ENCODE measurements at places on chromosomes 3 and 15.
A peak's percentile ranks its signal among the peaks of the same experiment; 100 is the strongest.

- no peak for DNase-seq
Measured at GRCh38 chr3:182795389-182795782, 2.1 kb downstream of the ATP11B start.

GRCh38 chr3:98769448-98769847 is 6.3 kb downstream of the ST3GAL6 start:
- DNase-seq: no peak

DNA sequence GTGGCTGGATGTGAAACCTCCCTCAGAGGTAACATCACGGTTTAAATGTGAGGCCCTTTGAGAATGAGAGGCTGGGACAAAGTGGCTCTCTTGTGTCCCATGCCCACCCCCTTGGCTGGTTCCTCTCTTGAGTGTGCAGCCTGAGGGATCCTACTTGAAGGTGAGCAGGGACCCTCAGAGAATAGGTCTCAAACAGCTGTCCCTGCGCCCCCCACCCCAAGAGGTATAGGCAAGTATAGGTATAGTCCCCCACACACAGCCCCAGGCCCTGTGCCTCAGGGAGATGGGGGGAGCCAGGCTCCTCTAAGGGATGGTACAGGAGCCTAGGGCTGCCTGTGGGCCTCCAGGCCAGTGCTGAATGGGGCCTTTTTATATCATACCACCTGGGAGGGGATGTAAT is 61.9 kb downstream of the ISG20 start:
- DNase-seq: no peak

DNA sequence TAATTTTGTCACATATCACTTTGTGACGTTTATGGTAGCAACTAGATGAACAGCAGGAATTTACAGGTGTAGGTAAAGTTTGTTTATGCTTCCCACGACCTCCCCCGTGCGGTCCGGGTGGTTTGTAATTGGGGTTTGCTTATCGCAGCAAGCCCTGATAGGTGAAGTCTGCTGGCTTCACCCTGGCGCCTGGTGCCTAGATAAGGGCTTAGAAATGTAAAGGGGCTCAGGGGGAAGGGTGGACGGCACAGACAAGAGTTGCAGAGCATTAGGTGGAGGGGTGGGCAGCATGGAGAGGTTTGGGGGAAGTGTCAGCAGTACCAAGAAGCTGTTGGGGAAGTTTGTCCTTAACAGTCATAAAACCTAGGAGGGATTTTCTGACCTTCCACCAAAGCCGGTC is 108.1 kb upstream of the RNF7 start:
- no peak for DNase-seq

DNA sequence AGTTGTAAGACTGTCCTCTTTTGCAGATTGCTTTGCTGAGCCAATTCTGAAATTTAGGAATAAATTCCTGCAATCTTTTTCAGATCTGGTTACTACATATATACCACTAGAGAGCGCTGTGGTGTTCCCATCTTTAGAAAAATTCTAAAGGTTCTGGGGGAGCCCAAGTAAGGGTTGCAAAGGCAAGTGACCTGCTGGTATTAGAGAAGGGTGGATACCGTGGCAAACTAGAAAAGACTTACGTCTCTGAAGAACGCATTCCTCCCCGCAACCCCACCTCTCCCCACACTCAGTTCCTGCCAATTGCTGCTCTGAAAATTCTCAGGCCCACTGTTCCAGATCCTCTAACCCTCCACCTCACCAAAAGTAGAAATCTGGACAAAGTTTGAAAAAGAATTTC is 48.5 kb downstream of the EFHB start:
- DNase-seq: peak; percentile 47

All from endothelial cell of umbilical vein (primary cell).